Amygdala (tissue), 56 donors: ENCODE measurements at places on chromosomes 1 and 21.

- no peak for DNase-seq
Observed at GRCh38 chr1:29338908-29339575, 102.7 kb downstream of the PTPRU start.

DNA sequence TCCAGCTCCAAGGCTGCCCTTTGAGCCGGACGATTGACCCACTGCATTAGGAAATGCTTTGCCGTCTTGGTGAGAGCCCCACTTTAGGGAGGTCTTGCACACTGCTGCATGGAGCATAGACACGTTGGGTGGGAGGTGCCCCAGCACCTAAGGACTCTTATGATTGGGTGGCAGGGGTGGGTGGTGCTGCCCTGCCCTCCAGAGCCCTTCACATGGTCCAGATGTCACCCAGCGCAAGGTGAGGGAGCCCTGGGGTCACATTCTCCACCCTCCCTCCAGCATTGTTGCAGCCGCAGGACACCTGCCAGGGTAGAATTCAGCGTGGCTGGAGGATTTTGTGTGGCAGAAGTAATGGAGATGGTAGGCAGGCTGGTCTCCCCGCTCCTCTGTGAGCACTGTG, 137.4 kb upstream of the COL6A1 start:
- DNase-seq: no peak

DNA sequence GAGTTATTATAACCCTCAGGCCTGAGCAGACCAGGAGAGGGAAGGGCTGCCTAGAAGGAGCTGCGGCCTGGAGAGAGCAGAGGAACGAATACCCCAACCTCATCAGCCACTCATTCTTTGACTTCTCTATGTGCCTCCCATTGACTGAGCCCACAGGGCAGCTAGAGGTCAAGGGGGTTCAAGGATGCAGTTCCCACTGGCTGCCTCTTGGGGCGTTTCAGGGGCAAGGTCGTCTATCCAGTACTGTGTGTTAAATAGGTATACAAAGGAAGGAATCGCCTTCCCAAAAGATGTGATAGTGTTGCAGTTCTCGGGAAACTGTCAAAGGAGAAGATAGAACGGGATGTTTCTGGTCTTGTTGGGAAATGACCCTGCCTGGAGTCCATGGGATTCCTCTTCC, 250.6 kb downstream of the PRDM2 start:
- no peak for DNase-seq

DNA sequence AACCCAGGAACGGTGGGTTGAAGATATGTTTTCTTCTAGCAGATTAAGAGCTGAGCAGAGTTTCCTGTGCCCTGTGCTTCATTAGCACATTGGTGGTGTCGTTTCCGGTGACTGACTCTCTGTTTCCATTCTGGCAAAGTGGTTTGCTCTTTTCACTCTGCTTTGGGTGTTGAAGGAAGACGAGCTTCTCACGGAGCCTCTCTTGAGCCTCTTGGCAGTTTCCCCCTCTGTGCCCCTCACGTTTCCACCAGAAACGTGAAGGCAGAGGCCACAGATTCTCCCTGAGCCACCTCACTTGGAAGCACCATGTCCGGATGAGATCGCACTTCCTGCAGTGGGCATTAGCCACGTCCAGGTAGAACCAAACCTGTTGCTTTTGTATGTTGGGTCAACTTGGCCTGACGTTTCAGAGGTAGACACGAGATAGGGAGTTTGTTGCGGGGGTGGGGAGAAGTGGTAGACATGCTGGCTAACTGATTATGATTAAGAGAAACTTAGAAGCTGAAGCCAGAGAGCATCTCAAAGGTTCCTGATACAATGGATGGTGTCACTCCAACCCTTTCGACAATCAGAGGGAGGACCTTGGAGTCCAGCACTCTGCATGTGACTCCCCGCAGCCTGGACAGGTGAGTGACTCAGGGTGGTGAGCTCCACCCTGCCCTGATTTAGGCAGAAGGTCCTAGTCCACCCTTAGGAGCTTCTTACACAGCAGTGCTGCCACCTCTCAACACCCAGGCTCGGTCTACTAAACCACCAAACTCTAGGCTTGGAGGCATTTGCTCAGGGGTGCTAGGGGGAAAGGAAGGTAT, at the start of gene LAX1:
TSS of gene LAX1 (plus strand) at position 155 of the 809 bp plus-strand sequence. CDS start at position 538, 383 bp downstream.
- no peak for DNase-seq

DNA sequence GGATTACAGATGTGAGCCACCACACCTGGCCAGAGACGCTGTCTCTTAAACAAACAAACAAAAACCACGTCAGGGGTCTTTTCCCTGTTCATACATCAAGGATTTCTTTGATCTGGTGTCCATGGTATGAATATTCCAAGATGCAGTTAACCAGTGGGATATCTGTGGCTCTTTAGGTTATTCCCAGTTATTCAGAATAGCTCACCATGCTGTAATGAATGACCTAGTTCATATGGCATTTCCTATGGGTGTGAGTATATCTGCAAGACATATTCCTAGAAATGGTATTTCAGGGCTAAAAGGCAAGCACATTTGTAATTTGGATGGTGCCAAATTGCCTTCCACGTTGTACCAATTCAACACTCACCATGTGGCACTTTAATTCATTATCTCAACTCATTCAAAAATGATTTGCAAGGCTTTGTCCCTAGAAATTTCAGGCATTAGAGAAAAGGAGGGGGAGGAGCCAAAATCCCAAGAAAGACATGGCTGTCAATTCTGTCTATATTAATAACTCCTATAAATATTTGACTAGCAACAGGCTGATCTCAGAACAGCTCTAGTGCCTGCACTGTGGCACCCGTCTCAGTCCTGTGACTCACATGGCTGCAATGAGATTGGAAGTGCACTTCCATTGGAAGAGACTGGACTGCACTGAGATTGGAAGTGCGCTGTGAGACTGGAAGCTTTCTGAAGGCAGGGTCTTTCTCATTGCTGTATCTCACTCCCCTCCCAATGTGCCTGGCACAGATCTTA, 6.0 kb upstream of the STMN1 start:
- DNase-seq: no peak

- no peak for DNase-seq
Observed at GRCh38 chr1:95627244-95627643, 393.2 kb downstream of the RWDD3 start.

DNA sequence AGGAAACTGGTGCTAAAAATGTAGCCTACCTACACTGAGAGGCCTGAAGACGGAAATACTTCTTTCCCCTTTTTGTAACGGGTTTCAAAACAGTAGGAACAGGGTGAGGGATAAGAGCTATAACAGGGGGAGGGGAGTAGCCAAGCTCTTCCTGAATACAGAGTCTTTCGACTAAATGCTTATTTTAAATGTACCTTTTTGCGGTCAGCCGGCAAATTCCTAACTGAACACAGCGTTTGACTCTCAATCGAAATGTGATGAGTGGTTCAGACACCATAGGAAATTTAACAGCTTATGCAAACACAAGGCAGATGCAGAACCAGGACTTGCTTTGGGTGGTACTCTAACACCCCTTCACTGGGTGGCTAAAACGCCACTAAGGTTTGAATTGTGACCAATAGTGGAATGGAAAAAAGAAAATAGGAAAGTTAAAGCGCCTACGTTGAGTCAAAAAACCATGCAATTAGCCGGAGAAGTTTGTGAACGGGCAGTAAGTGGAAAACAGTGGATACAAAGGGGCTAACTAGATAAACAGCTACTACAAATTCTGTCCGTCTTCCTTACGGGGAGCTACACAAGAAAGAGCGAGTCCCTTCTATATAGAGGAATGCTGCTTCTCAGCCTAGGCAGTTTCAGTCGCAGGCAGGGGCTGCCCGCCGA, 1.7 kb downstream of the EGLN1 start:
- no peak for DNase-seq

DNA sequence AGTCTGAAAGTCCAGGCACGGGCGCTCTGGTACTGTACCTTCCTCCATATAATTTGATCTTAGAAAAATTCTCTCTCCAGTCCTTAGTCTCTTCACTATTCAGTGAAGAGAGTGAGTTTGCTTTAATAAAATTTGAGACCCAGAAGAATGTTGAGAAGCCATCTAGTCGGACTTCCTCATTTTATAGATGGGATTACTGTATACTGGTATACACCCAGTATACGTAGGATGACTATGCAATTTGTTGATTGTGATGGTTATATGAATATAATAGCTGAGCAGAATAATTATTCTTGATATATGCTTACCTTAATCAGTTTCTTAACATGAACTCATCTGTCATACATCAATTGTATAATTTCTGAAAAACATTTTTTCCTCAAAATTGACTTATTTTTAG, 328.0 kb upstream of the B3GALT2 start:
- no peak for DNase-seq

- DNase-seq: no peak
Observed at GRCh38 chr1:98975113-98975512, 29.5 kb downstream of the PLPPR5 start.

- DNase-seq: peak; percentile 56
Observed at GRCh38 chr1:202807926-202808757, at the start of gene KDM5B. Gene KDM5B (minus strand): TSS chr1:202808421. CDS start chr1:202808305, 116 bp downstream.
